ENCODE measurements at places on chromosomes 13 and 19. TPM values are rescaled to one million over a fixed set of nuclear protein-coding genes. Genes with fewer than 3 reads are reported as not detected.

DNA sequence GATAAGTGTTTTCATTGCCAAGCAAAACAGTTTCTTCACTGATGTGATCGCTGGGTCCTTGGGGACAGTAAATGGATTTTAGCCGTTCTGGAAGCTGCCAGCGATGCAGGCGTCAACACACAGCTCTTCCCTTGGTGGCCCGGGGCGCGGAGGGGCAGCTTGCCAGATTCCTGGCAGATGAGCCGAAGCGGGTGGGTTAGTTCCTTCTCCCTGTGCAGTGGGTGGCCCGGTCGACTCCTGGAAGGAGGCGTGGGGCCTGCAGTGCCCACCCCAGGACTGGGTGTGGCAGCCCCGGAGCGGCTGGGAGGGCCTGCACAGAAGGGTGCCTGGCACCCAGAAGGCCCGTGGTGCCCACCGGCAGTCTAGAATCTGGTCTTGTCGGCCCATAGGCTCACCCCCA lies 69.0 kb downstream of the KDM4B start:
- no peak for DNase-seq

- DNase-seq: peak; percentile 82
Measured at GRCh38 chr13:90686442-90686841, 661.0 kb upstream of the MIR17HG start.

The OR7A5 gene
- not detected for total RNA-seq

The CALR3 gene
- 0.26 TPM for total RNA-seq

The NCAN gene
- total RNA-seq: not detected

The ZNF536 gene
- not detected for total RNA-seq

All from bronchial epithelial cell (primary cell).